ENCODE measurements at places on chromosomes 11 and 22.

GRCh38 chr11:32960553-32961164 is 55.0 kb upstream of the DEPDC7 start:
- DNase-seq, result no peak

GRCh38 chr22:29641700-29642330 is 38.4 kb downstream of the NF2 start:
- DNase-seq, result no peak

DNA sequence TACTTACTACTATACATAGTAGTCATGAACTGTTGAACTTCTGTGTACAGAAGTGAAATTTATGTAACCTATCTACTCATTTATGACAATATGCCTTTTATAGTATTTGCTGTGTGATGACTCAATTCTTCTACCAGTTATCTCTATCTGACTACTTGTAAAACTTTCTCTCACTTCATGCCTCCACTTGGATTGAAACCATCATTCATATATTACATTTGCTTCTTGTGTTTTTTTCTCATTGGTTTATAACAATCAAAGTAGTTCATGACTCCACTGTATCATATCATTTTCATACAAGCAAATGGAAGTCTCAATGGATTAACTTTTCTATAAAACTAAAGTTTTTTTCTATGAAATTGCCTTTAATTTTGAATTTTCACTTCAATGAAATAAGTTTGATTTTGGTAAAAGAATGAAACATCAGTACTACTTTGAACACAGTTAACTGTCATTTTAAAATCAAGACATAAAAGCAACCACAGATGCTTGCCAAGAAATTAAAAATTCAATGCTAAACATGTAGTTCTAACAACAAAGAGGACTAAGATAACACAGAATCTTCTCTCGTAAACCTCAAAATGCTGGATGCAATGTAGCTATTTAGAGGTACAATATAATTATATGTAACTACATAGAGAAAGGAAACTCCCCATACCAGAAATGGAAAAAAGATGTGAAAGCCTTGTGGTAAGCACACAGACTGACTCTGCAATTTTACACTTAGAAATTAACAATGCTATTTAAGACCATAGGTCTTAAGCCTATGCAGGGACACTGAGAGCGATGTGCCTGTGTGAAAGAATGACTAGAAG is 27.6 kb upstream of the EXPH5 start:
- DNase-seq, result no peak

GRCh38 chr11:63165706-63166310 is 21.8 kb upstream of the SLC22A24 start:
- DNase-seq, result no peak

GRCh38 chr11:116294630-116295029 is 478.2 kb downstream of the BUD13 start:
- DNase-seq, result no peak

GRCh38 chr22:33274214-33275072 is 216.3 kb upstream of the SYN3 start:
- no peak for DNase-seq

DNA sequence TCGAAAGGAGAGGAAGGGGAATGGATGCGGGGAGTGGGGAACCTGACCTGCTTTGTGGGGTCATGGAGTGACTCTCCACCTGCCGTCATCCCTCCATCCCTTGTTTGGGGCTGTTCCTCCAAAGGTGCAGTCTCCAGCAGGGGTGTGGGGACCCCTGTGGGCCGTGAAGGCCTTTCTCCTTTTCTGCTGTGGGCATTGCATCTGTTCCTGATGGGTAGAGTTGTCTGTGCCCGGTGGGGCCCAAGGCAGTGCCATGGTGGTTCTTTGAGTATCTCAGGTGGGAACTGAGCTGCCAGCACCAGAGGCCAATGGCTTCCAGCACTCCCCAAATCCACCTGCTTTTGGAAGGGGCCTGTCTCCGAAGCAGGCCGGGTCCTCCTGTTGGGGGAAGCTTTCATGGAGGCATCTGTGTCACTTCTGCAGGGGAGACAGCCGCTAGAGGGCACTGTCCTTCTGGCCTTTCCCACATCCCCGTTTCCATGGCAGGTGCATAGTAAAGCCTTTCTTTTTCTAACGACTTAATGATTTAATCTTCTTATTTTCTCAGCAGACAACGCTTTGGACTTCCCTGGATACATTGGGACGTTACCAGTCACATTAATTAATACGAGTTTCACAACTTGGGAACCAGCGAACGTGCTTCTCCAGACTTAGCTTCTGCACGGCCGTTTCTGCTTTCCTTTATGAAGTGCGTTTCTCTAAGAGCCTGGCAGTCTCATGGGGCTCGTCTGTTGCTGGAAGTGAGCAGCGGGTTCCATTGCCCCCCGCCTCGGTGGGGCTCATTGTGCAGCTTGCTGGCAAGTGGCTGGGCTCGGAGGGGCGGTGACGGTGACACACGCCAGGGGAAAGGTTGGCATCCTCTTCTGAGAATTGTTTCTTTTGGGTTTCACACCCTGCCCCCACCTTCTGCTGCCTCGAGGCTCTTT is 57.1 kb downstream of the PARVB start:
- DNase-seq, result peak; percentile 59

GRCh38 chr22:41587347-41587723 is 2.3 kb downstream of the PMM1 start:
- DNase-seq, result no peak

GRCh38 chr11:103871923-103872551 is 164.4 kb upstream of the DDI1 start:
- no peak for DNase-seq

- DNase-seq, result no peak
These were observed 203.7 kb downstream of the TENM4 start for GRCh38 chr11:79237091-79237490.

GRCh38 chr11:4962816-4963215 is 7.3 kb upstream of the OR51A2 start:
- no peak for DNase-seq

DNA sequence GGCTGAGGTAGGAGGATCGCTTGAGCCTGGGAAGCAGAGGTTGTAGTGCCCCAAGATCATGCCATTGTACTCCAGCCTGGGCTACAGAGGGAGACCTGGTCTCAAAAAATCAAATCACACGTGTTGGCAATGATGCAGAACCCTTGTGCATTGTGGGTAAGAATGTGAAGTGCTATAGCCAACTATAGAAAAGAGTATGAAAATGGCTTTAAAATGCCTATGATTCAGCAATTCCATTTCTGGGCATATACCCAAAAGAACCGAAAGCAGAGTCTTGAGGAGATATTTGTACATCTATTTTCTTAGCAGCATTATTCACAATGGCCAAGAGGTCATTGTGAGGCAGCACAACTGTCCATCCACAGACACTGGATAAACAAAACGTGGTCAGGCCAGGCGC is 2.6 kb upstream of the FADS3 start:
- no peak for DNase-seq

DNA sequence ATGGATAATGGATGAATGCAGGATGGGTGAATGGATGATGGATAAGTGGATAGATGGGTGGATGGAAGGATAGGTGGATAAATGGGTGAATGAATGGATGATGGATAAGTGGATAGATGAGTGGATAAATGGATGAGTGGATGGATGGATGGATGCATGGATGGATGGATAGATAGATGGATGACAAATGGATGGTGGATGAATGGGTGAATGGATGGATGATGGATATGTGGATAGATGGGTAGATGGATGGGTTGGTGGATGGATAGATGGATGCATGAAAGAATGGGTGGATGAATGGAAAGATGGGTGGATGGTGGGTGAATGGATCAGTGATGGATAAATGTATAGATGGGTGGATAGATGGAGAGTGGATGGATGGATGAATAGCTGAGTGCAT is 564.8 kb downstream of the MIAT start:
- DNase-seq, result no peak

DNA sequence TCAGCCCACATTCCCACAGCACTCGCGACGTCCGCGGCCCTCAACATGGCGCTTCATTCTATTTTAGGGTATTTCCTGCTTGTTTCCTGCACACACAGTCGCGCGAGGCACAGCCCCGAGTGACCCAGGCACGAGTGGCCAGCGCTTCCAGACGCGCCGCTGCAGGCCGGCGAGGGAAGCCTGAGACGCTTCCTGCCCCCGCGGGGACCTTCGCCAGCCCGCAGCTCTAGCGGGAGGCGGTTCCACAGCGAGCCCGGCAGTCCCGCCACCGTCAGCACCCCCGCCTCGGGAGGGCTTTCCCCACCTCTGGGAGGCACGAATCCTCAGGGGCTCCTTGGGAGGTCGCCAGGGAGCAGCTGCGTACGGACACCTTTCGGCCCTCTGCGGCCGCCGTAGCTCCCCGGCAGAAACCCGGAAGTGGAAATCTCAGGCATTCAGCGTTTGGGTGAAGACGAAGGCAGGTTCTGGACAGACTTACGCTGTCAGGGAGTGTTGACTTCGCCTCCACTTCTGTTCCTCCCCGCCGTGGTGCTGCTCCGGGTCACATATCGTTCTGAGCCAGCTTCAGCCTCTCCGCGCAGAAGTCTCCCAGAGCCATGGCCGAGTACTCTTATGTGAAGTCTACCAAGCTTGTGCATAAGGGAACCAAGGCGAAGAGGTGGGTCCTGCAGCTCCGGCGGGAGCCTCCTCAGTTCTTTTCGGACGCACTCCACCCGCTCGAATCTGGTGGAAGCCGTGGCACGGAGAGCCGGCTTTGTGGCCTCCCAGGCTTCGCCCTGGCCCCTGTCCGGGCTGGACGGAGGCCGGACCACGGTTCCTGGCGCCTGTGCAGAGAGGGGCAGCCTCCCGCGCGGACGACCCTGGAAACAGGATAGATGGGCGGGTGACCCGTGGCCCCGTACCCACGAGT is 2925.9 kb upstream of the OR11H1 start:
- DNase-seq, result no peak

DNA sequence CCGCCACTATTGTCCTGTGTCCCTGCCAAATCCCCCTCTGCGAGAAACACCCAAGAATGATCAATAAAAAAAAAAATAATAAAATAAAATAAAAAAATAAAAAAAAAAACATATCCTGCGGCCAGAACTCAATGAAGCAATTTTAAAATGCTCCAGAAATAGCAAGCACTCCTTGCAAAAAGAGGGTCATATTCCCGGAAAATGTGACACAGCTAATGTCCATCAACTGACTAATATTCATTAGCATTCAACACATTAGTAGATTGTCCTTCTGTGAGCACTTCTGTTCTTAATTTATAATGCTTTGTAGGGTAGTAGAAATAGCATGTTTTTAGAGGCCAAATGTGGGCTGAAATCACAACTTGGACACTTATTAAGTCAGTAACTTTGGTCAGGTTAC is 252.3 kb upstream of the SESN3 start:
- no peak for DNase-seq

- DNase-seq, result no peak
These were observed 574.8 kb downstream of the JRKL start for GRCh38 chr11:96964661-96965060.

- no peak for DNase-seq
These were observed 76.9 kb upstream of the SLC6A5 start for GRCh38 chr11:20522536-20522935.

DNA sequence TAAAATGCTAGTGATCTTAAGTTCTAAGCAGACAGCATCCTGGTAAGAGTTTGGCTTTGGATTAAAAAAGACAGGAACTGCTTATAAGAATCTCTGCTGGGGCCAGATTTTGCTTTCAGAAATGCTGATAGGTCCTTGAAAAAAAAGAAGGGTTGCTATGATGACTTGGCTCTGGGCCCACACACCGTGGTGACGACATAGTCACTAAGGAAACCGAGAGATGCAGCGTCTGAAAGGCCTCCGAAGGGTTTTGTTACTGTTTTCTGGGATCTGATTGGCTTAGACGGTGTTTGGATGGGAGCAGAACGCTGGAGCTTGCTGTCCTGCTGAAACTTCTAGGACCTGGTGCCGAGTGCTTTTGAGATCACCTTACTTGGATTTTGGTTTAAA is 8.4 kb downstream of the FAM118A start:
- no peak for DNase-seq

GRCh38 chr22:47793304-47794101 is 1031.1 kb downstream of the TBC1D22A start:
- DNase-seq, result no peak

GRCh38 chr11:121236115-121237001 is 56.2 kb upstream of the SC5D start:
- no peak for DNase-seq

GRCh38 chr11:119759324-119759723 is 30.3 kb upstream of the NECTIN1 start:
- DNase-seq, result no peak

DNA sequence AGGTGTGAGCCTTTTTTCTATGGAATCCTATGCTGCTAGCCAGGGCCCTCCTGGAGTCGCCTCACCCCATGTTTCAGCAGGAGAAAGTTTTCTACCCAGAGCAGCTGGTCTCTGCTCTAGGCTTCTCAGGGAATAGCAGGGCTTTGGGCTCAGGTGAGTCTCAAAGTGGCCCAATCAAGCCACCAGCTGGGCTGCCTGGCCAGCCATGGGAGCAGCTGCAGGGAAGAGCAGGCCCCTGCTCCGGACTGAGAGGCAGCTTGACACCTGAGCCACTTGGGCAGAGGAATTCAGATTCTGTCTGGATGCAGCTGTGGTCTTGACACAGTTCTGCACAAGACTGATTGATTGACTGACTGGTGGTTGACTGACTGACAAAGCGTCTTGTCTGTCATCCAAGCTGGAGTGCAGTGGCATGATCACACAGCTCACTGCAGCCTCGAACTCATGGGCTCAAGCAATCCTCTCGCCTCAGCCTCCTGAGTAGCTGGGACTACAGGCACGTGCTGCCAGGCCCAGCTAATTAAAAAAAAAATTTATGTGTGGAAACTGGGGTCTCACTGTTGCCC is 57.5 kb upstream of the ARFGAP3 start:
- no peak for DNase-seq

- no peak for DNase-seq
These were observed 311.6 kb downstream of the MIAT start for GRCh38 chr22:26968859-26969523.

DNA sequence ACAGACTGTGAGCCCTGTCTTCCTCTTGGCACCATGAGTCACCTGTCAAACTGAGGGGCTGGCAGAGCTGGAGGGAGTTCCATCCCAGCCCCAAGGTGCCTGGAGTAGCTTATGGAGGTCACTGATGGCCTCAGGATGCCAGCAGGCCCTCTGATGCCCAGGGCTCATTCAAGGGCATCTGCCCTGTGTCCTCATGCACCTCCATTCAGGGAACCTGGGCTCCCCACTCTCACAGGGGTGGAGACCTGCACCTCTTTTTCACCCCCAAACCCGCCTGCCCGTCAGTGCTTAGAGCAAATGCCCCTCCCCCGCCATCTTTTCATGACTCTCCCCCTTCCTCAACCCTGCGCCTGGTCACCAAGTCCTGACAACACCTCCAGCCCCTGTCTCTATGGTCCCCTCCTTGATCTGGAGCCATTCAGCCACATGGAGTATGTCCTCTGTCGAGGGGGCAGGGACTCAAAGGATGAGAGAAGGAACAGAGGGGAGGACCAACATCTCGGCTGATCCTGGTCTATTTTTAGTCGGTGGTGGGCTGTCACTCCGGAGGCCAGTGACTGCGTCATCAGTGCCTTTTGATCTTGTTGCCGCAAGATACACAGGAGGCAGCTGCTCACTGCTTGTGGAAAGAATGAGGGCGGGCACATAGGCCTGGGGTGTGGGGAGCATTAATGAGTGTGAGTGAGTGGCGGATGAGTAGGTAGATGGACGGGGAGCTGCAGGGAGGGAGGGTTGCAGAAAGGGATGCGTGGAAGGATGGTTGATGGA is 72.2 kb downstream of the CDKN1C start:
- DNase-seq, result no peak

GRCh38 chr22:39448205-39449054 is 8.4 kb upstream of the MGAT3 start:
- DNase-seq, result no peak

GRCh38 chr11:120061761-120062560 is 76.0 kb downstream of the TRIM29 start:
- no peak for DNase-seq

GRCh38 chr11:58968251-58968711 is 29.0 kb downstream of the GLYATL1 start:
- DNase-seq, result no peak
